Fibroblast of the conjunctiva (primary cell): ENCODE measurements at places on chromosomes 1 and 21.

- DNase-seq: no peak
Measured at GRCh38 chr1:92362970-92363369, 64.1 kb downstream of the RPAP2 start.

- DNase-seq: no peak
Measured at GRCh38 chr1:111879081-111879480, 110.4 kb downstream of the KCND3 start.

GRCh38 chr1:47104816-47105215, 32.4 kb upstream of the CYP4A22 start:
- no peak for DNase-seq

GRCh38 chr1:201269900-201270410, 13.4 kb upstream of the PKP1 start:
- no peak for DNase-seq

DNA sequence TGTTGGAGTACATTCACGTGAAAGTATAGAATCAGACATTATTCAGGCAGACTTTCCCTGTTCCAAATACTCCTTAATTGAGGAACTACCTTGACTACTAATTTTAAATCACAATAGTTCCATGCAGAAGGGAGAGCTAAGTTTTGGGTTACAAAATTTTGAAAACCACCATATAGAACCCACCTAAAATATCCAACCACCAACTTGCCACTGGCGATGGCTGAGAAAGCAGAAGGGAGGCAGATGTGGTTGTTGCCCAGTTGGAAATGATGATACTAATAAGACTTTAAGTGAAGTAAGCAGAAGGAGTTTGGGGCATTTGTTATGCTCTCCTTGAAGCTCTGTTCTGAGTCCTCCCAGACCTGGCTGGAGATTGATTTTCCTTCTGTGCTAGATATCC, 190.7 kb downstream of the HLX start:
- no peak for DNase-seq

GRCh38 chr1:235697508-235697907, 47.9 kb upstream of the GNG4 start:
- DNase-seq: no peak

DNA sequence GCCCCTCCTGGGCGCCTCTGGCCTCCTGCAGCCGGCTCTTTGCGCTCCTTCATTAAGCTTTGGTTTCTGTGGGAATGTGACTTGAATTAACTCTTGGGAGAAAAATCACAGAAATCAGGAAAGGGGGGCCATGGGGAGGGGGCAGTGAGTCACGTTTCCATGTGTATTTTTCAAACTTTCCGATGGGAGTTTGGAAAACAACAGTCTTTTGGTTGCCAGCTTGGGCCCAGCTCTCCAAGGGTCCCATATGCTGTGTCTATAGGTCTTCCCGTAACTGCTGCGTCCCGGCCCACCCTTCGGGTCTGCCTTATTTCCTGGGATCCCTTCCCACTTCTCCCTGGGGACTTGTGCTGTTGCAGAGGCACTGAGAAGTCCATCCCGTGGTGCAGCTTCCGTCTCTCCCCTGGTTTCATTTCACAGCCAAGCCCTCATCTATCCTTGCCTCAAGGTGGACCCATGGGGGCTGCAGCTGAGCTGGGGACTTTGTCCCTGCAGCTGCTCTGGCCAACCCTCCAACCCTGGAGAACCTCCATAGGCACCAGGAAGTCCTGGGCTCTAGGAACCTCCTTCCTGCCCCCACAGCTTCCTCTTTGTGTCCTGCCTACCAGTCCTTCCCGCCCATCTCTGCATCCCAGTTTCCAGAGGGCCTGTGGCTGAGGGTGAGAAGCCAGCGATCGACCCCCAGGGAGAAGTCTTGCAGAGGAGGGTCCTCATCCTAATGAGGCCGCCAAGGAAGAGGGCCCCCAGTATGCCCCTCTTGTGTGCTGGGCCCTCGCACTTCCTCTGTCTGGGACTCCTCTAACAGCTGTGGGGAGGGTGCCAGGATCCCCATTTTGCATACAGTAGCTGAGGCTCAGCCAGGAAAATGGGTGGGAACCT, 11.6 kb upstream of the LMNA start:
- peak; percentile 60 for DNase-seq

DNA sequence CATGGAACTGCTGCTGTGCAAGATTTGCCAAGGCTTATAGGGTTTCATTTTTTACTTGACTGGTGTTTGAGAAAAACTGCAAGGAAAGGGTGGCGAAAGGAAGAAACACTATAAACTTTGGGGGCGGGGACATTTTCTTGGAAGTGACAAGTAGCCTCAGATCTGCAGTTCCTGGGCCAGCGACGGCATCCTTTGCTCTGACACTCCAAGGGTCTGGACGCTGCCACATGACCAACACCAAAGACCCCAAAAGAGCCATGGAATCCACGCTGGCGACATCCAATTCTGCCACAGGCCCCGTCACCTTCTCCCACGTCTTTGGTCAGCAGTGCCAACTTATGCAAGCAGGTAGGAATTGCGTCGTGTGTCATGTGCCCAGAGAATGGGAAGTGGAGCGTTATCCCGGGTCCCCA, 193.4 kb downstream of the PRDM2 start:
- DNase-seq: no peak

GRCh38 chr1:117368116-117369108, 1.2 kb downstream of the MAN1A2 start:
- no peak for DNase-seq

DNA sequence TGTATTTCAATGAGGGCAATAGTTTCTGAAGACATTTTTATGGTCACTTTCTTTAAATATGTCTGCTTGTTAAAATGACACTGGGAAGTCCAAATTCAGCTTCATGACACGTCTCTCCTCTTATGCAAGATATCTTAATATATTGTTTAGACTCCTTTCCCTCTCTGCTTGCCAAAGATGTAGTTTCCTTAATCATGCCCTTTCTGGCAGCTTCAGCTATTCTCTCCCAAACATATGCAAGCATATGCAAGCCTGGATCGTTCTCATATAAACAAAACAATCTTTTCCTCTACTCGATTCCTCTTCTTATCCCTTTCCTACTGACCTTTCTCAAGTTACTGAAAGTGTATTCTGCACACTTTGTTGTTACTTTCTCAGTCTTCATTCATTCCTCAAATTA, 372.2 kb downstream of the PTBP2 start:
- peak; percentile 43 for DNase-seq

- peak; percentile 21 for DNase-seq
Measured at GRCh38 chr21:25568246-25568645, 39.0 kb downstream of the MRPL39 start.

- no peak for DNase-seq
Measured at GRCh38 chr1:234720709-234721441, 110.9 kb upstream of the IRF2BP2 start.

DNA sequence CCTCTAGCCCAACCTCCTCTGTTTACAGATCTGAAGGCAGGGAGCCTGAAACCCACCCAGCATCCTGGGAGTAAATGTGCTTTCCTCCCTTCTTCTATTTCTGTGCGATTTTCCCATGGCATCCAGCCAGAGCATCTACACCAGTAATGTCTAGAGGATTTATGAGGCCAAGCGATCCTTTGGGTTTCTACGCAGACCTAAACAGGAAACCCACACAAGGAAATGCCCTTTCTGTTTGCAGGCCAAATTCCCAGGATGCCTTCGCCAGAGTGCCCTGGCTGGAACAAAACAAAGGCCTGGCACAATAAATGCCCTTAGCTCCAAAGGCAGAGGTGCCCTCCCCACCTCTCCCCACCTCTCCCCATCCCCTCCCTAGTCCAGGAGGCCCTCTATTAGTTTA, 110.5 kb upstream of the CDC42BPA start:
- DNase-seq: no peak

GRCh38 chr1:153941826-153942725, 4.4 kb downstream of the DENND4B start:
- DNase-seq: no peak

- peak; percentile 31 for DNase-seq
Measured at GRCh38 chr1:85320371-85321131, 44.1 kb upstream of the BCL10 start.

DNA sequence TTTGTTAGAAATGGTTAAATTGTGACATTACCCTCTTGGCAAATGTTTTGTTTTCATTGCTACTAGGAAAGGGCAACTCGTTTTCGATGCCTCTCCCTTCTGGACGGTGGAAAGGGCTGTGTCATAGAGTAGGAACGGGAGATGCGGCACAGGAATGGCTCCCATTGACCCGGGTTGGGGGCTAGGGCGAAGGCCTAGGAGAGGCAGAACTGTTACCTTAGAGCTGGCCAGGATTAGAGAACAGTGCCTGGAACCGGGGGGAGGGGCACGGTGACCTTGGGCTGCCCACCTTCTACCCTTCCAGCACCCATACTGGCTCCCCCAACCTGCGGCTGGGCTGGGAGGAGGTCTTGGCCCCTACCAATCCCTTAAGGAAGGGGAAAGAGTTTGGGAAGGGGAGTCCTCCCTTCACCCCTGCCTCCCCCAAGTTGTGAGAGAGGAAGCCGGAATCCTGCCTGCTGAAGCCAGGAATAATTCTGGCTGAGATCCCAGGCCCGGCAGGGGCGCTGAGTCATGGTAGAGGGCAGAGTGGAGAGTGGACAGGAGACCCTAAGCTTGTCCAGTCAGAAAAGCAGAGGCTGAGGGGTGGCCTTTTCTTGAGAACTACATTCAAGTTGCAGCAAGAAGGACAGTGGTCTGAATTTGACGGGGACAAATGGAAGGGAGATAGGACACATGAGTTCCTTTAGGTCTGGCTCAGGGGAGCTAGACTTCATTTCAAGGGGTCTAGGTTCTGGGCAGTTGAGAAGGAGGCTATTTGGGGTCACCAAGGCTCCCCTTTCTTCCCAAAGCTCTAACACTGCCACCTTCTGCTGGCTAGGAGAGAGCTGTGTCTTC, 8.2 kb downstream of the LMNA start:
- peak; percentile 79 for DNase-seq

- DNase-seq: no peak
Measured at GRCh38 chr1:53087332-53088285, 25.6 kb downstream of the PODN start.

GRCh38 chr1:14923727-14924452, 229.7 kb upstream of the TMEM51 start:
- DNase-seq: no peak

- no peak for DNase-seq
Measured at GRCh38 chr1:232463225-232463624, 166.7 kb downstream of the SIPA1L2 start.

DNA sequence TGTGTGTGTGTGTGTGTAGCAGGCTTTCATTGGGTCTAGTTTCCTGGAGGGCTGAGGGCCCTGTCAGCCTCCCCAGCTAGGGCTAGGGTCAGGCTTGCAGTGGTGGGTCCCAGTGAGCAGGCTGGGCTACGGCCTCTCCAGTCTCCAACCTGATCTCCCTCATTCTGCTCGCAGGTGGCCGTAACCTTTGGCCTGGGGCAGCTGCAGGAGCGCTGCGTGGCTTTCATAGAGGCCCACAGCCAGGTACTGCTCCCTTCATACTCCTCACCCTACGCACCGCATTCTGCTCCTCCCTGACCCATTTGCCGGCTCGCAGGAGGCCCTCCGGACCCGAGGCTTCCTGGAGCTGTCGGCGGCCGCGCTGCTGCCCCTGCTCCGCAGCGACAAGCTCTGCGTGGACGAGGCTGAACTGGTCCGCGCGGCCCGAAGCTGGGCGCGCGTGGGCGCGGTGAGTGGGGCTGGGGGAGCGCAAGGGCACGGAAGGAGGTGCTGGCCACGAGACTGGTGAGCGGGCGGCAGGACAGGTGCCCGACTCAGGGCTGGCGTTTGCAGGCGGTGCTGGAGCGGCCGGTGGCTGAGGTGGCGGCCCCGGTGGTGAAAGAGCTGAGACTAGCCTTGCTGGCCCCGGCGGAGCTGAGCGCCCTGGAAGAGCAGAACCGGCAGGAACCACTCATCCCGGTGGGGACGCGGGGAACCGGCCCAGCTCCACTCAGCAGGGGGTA, 4.7 kb downstream of the BTBD19 start:
- DNase-seq: no peak

DNA sequence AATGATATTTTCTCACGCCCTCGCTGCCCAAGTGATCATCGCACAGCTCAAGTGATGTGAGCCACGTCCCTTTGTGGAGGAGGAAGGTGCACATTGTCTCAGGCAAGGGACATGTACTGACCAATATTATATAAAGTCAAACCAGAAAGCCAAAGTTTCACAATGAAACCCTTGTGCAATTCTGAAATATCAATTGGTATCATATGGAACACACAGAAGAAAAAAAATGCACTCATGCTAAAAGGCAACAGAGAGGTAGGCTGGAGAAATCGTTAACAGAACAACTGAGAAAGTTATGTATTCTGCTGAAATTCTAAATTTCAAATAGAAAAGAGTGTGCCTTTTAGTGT, 1.9 kb downstream of the JAM2 start:
- no peak for DNase-seq

- DNase-seq: no peak
Measured at GRCh38 chr1:215071078-215071477, 11.5 kb upstream of the KCNK2 start.

DNA sequence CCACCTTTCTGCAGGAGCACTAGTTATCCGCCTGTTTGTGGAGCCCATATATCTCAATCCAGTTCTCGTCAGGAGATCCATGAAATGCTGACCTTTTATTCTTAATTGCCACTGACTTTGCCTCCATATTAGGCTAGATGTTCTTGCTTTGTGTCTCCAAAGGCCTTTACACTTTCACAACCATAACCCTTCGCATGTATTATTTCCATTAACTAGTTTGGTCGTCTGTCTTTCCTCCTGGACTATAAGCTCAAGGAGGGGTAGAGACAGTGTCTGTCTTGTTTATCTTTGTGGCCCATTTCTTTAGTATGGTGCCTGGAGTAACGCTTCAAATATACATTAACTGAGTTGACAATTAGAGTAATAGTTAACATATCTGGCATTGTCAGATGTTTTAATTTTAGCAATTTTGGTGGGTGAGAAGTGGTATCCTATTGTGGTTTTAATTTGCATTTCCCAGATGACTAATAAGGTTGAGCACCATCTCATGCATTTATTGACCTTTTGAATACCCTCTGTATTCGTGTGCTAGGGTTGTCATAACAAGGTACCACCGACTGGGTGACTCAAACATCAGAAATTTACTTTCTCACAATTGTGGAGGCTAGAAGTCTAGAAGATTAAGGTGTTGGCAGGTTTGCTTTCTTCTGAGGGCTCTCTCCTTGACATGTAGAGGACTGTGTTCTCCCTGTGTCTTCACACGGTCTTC, 21.7 kb upstream of the IL12RB2 start:
- DNase-seq: no peak

DNA sequence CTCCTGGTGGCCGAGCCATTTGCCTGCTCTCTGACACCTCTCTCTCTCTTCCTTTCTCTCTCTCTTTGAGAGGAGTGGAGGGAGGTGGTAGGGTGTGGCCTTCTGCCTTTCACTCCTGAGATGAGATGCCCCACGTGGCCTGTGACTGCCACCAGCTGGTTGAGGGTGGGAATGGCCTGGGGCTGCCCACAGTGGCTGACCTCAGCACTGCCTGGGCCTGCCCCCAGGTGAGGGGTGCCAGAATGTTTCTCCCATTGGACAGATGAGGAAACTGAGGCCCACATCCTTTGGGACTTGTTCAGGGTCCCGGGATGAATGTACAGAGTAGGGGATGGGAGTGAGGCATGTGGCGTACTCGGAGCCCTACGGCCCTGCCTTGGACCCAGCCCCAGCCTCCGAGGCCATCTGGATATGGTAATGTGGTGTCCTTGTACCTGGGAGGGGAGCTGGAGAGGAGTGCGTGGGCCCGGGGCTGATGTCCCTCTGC, 12.7 kb upstream of the C1orf167 start:
- no peak for DNase-seq

GRCh38 chr1:155205969-155206593, 1.6 kb downstream of the THBS3 start:
- no peak for DNase-seq
